ENCODE measurements at places on chromosomes 13 and 19. TPM values are rescaled to one million over a fixed set of nuclear protein-coding genes. Genes with fewer than 3 reads are reported as not detected.

DNA sequence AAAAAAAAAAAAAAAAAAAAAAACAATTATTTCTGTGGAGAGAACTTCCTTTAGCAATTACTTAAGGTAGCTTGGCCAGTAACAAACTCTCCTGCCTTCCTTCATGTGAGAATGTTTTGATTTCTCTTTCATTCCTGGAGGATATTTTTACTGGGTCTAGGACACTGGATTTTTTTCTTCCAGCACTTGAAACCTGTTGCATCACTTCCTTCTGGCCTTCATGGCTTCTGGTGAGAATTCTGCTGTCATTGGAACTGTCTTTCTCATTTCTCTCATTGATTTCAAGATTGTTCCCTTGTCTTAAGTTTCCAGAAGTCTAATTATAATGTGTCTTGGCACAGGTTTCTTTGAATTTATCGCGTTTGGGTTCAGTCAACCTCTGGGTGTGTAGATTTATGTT, 19.3 kb upstream of the RAB20 start:
- DNase-seq: no peak

GRCh38 chr13:71320452-71320851, 546.6 kb downstream of the DACH1 start:
- DNase-seq: peak; percentile 25

- DNase-seq: peak; percentile 2
Observed at GRCh38 chr13:112874751-112875300, 94.2 kb upstream of the MCF2L start.

DNA sequence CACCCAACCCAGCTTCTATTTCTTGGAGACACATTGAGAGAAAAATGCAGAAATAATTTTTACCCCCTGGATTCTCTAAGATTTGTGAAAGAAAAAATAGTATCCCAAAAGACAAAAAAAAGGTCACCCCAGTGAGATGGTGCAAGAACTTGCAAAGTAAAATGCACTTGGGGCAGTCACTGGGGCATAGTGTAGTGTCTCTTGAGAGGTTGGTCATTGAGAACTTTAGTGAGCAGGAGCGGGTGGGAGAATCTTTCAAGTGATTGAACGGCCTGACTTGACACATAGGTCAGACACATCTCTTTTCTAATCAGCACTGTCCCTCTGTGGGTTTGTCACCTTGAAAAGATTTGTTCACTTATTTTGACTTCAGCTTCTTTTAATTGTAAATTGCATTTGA, 2.4 kb downstream of the ZNF85 start:
- DNase-seq: no peak

GRCh38 chr13:33245505-33246158, 39.9 kb downstream of the STARD13 start:
- no peak for DNase-seq

DNA sequence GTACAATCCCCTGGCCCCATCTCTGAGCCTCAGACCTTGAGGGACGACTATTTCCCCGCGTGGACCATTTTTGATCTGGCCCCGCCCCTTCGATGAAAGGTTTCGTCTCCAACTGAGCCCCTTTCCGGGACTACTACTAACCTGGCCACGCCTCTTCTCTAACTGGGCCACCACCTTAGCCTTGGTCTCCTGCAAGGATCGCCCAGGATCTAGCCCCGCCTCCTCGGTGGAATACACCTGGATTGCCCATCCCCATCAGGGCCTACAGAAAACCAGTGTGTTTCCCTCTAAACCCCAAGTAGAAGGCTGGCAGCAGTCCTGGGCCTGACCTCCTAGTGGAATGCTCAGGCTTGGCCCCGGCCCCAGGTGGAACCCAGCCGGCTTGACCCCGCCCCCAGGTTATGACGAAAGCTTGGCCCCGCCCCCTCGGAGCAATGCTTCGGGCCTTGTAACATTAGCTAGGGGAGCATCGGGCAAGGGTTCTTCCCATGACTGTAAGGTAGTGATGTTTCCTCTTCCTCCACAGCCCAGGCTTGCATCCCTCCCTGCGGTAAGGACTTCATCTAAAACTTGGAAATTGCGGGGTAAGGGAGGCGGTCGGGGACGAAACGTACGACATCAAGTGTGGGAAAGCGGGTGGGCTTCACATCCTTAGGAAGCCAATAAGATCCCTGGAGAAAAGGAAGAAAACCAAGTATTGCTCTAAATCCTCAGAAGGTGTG, 9.1 kb downstream of the SPACA6 start:
- DNase-seq: peak; percentile 73

DNA sequence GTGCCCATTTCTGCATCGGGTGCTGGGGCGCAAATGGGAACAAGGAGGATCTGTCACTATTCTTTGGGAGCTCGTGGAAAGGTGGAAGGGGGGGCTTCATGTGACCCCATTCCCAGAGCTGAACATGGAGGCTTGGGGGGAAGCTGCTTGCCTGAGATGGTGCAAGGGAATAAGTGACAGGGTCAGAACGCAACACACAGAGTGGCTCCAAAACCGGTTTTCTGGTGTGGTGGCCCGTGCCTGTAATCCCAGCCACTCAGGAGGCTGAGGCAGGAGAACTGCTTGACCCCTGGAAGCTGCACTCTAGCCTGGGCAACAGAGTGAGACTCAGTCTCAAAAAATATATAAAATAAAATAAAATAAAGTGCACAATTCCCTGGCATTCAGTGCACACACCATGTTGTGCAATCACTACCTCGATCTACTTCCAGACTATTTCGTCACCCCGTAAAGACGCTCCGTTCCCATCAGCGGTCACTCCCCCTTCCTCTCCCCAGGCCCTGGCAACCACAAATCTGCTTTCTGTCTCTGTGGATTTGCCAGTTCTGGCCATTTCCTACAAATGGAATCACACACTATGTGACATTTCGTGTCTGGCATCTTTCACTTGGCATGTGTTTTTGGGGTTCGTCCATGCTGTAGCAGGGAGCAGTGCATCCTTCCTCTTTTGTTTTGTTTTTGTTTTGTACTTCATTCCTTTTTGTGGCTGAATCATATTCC, 18.2 kb upstream of the COMP start:
- DNase-seq: no peak

DNA sequence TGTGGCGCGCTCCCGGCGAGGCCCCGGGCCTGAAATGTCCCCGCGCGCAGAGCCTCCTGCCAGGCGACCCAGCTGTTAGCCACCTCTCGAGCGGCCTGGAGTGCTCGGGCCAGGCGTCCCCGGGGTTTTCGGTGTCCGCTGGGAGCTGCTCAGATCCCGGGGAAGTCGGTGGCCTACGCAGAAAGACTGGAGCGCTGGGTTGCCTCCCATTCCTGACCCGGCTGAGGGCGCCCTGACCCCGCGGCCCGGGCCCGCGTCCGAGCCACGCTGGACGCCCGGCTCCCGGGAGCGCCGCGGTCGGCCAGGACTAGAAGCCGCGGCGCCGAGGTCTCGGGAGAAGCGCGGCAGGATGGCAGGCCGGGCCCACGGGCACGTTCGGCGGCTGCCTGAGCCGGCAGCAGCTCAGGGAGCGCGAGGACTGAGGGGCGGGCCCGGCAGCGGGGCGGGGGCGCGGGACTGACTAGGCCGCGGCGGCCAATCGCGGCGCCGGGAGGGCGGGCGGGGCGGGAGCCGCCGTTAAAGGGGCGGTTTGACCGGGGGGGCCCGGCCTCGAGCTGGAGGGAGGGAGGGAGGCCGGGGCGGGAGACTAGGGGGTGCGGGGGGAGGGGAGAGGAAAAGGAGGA, 1.3 kb upstream of the ZIC2 start:
- DNase-seq: peak; percentile 62

DNA sequence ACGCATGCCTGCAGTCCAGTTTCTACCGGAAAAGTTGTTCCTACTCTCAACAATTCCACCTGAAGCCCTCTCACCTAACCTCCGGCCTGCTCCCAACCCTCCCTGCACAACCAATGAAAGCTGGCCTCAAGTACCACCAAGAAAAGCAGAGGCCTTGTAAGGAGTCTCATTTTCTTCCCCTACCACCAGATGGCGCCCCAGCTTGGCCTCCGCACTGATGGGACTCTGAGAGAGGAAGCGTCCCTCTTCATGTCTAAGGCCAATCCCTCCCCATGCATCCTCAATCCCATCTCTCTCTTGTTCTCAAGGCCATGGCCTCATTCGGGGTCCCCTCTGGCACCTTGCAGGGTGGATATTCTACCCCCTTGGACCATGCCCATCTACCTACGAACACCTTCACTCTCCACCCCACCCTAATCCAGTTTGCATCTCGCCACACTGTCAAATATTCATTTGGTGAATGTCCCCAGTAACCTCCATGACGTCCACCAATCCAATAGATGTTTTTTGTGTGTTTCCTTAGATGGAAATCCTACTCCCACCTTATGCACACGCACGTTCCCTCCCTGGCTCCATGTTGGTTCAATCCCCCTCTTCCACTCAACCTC, 412.8 kb downstream of the ZNF536 start:
- DNase-seq: peak; percentile 72

DNA sequence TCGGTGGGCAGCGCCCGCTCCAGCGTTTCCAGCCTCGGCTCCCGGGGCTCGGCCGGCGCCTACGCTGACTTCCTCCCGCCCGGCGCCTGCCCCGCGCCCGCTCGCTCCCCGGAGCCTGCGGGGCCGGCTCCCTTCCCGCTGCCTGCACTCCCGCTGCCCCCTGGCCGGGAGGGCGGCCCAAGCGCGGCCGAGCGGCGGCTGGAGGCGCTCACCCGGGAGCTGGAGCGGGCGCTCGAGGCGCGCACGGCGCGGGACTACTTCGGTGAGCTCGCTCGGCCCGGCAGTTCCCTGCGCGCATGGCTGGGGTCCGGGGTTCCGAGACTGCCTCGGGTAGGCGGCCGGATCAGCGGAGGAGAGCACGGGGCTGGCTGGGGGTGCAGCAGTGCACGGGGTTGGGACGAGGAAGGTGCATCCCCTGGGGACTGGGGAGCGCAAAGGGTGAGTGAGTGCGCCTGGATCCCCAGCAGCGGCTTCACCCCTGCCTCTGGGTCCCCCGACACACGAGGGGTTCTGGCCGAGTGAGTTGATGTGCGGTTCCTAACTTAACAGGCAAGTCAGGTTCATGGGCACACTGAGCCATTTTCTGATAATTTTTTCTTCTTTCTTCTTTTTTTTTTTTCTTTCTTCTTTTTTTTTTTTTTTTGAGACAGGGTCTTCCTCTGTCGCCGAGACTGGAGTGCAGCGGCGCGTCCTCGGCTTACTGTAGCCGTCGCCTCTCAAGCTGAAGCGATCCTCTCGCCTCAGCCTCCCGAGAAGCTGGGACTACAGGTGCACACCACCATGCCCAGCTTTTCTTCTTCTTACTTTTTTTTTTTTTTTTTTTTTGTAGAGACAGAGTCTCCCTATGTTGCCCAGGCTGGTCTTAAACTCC, 1.1 kb downstream of the WTIP start:
- DNase-seq: no peak

DNA sequence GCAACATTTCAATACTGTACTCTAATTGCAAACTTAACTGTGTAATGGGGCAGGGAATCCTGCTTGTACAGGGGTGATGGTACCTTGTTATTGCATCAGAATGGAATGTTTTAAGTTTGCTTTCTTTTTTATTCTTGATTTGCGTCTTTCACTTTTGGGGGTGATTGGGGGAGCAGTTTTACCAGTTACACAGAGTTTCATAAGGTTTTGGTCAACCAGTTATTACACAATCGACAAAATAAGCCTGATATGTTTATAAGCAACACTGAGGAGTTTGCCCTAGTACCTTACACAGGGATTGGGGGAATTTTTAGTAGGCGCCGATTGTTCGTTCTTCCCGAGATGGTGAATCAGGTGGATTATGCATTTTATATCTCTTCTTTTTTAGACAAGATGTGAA, 2.7 kb downstream of the KLF5 start:
- DNase-seq: no peak

GRCh38 chr13:113142876-113143275, 15.6 kb upstream of the PROZ start:
- DNase-seq: no peak

The C1QTNF9 gene
- not detected for total RNA-seq

The TRPC4 gene
- total RNA-seq: not detected

The VSIG10L gene
- total RNA-seq: 1.4 TPM

The KLK13 gene
- not detected for total RNA-seq

The ZNF729 gene
- total RNA-seq: not detected
